ENCODE measurements at places on chromosomes 3 and 15. TPM values are rescaled to one million over a fixed set of nuclear protein-coding genes. Genes with fewer than 3 reads are reported as not detected.

The TMEM158 gene
- total RNA-seq = 1.2 TPM

The CD96 gene
- 13.5 TPM for total RNA-seq

The FETUB gene
- total RNA-seq = 3.7 TPM

The CHST14 gene
- total RNA-seq = 8.6 TPM

The NRROS gene
- 5.4 TPM for total RNA-seq

The AMT gene
- 6.1 TPM for total RNA-seq

The FOXB1 gene
- total RNA-seq = not detected

The ARNT2 gene
- total RNA-seq = 8.1 TPM

The LARP6 gene
- total RNA-seq = 50.6 TPM

The CSPG5 gene
- 0.98 TPM for total RNA-seq

The SLC24A5 gene
- total RNA-seq = not detected

The CPN2 gene
- total RNA-seq = not detected

The GP9 gene
- total RNA-seq = not detected

The RNU6-1 gene
- not detected for total RNA-seq

The TNIK gene
- 5.9 TPM for total RNA-seq

The PRR20G gene
- total RNA-seq = not detected

The GP5 gene
- total RNA-seq = not detected

The CRTAP gene
- 272 TPM for total RNA-seq

The ANKRD63 gene
- total RNA-seq = not detected

The SCAPER gene
- total RNA-seq = 51.3 TPM

The MYRIP gene
- 7.4 TPM for total RNA-seq

The PRSS50 gene
- total RNA-seq = not detected

The RSRC1 gene
- total RNA-seq = 38.5 TPM

The BCHE gene
- total RNA-seq = 2.9 TPM

The A4GNT gene
- not detected for total RNA-seq

The STRC gene
- 0.74 TPM for total RNA-seq

The FGF12 gene
- total RNA-seq = 1.5 TPM

The RHOA gene
- total RNA-seq = 377 TPM

The SLC9C1 gene
- not detected for total RNA-seq

The NOX5 gene
- total RNA-seq = 0.74 TPM

The CYP8B1 gene
- not detected for total RNA-seq

Measured in vagina (tissue), 2 donors.